ENCODE measurements at places on chromosomes 13 and 19. TPM values are rescaled to one million over a fixed set of nuclear protein-coding genes. Genes with fewer than 3 reads are reported as not detected.

IGFL3 gene
- total RNA-seq, result not detected

MUC16 gene
- not detected for total RNA-seq

STOML3 gene
- not detected for total RNA-seq

PCDH8 gene
- total RNA-seq, result not detected
